CD4-positive, alpha-beta T cell treated with Interleukin-6 for 4 hours (primary cell): ENCODE measurements at places on chromosomes 5 and 9.
A peak's percentile ranks its signal among the peaks of the same experiment; 100 is the strongest.

DNA sequence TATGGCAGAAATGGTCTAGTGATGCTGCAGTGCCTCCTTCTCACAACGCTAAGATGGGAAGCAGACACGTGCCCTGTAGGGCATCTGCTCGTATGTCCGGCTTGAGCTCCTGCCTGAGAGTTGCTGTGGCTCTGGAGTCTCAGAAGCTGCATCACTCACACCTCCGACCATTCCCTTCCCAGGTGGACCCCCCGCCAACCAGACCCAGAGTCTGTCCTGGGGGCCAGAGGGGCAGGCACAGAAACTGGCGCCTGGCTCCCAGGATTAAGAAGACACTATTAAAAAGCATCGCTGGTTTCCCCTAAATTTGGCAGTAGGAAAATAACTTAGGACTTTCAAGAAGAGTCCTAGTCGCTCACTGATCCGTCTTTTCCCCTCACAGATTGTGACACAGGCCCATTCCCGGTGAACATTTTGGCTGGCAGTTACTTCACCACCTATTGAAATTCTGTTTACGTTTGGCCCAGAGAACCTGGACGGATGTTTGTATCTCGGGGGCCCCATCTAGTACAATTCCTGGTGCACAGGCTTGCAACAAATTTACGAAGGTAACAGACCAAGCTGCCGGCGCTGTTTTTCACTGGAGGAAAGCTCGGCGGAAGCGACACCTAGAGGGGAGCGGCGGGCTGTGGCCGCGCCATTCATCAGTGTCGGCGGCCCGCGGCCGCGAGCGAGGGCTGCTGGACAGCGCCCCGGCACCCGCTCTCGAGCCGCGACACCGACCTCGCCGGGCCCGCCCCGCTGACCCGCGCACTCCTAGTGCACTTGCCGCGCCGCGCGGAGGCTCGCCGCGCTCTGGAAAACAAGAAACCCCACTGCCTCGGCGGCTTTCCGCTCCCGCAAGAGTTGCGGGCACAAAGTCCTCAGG is 1.6 kb downstream of the FSTL4 start:
- DNase-seq, result peak; percentile 24

- DNase-seq, result no peak
These were observed 279.7 kb downstream of the EBF1 start for GRCh38 chr5:158819840-158820620.

DNA sequence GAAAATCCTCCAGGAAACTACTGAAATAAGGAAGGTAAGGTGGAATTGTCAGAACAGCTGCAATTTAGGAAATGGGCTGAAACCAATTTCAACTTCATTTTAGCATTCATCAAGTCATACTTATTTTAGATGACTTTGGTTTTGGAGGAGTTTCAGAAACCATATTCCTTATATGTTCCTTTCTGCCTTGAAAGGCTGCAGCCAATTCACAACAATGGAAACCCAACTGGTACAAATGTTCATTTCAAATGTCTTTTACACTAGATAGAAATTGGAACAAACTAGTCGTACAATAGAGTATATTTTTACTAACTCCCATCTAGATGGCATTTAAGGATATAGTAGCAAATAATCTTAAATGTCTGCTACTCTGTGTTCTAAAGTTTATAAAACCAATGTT is 82.6 kb upstream of the ANKH start:
- no peak for DNase-seq

- no peak for DNase-seq
These were observed at the start of gene C7 for GRCh38 chr5:40909264-40909663. TSS of gene C7 (plus strand) at chr5:40909497. CDS start at chr5:40909611, 114 bp downstream.

DNA sequence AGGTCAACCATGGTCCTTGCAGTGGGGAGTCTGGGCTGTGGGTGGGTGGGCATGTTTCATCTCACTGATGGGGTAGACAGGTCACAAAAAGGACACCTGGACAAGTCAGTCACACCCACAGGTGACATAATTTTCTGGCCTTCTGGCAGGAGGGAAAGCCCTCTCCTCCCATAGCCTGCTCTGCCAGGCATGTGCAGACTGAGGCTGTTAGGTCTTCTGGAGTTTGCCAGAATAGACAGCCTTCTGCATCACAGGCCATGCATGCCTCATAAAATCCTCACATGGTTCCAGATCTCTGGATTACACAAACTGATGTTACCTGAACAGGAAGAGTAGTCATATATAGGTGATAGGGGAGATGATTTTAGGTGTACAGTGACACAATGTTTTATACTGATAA is 49.1 kb downstream of the ARHGAP26 start:
- no peak for DNase-seq

DNA sequence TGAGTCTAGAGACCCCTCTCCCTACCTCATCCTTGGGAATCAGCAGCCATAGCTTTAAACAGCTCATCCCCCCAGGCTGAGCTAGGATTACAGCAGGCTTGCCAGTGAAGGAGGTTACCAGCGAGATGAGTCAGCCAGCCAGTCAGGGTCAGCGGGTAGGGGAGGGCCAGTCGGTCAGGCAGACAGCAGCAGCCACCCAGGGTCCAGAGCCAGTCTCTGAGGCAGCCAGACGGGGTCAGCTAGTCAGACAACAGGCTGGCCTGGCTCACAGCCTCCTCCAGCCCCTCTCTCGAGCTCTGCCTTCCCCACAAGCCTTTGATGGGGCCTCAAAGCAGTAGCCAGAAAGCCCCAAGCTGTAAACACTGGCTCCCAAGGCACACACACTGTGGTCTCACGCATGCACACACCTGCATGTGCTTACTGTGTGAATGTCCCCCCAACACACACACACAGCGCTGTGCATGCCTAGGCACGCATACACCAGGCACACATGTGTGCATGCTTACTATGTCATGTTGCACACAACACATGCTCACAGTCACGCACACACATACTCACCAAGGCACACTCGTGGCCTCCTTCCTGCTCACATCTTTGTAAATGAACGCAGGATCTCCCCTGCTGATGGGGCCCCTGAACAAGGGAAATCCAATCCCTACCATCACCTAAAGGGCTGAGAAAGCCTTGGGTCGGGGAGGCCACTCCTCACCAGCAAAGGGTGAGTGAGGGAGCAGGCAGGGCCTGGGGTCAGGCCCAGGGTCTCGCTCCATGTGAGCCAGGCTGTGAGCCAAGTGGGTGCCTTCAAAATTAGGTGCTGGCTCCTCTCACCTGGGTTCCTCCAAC is 28.2 kb upstream of the CPLX2 start:
- no peak for DNase-seq

GRCh38 chr9:74985041-74985440 is 32.3 kb upstream of the C9orf40 start:
- no peak for DNase-seq

DNA sequence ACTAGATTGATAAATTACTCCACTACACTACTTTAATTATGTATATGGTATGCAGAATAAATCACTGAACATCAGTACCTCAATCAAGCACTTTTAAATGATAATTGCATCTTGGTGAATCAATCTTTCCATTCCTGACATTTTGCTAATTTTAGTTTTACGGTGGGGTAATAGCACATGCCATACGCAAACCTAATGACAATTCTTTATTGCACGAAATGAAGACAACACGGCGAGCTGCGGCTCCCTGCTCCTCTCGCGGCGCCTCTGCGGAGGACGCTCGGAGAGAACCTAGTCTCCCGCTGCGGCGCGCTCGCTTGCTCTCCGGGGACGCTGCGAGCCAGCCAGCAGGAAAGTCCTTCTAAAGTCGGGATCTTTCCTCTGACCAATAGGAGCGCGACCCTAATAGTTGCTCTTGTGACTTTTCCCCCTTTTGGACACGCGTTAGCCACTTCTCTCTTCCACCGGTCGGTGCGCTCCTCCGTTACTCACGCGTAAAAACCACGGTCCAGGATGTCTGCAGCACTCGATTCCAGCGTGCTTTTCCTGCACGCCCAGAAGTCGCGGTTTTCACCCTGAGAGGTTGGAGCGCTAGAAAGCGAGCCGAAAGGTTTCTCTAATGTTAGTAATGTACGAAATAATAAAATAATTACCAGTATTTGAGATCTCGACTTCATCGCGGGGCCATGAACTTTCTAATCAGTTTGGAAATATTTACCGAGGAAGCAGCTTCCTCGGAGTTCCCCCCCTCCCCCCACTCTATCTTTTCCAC is 1.0 kb upstream of the MEF2C start:
- no peak for DNase-seq

DNA sequence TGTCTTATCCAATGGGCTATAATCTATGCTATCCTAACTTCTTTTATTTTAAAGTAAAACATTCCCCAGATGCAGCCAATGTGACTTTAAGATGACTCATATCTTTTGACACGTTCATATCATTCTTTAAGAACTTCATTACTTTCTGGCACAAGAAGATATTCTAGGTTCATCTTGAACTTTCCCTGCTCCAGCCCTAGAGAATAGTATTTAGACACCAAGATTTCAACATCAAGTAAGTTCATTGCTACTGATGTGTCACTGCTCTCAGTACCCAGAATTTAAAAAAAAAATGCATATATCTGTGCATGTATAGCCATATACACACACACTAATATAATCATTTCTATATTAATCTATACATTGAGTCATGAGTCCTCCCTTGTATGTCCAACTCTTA is 175.2 kb downstream of the SAXO1 start:
- no peak for DNase-seq

DNA sequence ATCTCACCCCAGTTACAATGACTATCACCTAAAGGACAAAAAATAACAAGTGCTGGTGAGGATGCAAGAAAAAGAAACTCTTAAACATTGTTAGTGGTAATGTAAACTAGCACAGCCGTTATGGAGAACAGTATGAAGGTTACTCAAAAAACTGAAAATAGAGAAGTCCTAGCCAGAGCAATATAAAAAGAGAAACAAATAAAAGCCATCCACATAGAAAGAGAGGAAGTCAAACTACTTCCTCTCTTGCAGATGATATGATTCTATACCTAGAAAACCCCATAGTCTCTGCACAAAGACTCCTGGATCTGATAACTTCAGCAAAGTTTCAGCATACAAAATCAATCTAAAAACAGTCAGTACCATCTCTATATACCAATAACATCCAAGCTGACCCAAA is 221.5 kb upstream of the FAM174A start:
- no peak for DNase-seq

GRCh38 chr9:99062549-99062948 is 42.4 kb upstream of the TGFBR1 start:
- DNase-seq, result no peak

DNA sequence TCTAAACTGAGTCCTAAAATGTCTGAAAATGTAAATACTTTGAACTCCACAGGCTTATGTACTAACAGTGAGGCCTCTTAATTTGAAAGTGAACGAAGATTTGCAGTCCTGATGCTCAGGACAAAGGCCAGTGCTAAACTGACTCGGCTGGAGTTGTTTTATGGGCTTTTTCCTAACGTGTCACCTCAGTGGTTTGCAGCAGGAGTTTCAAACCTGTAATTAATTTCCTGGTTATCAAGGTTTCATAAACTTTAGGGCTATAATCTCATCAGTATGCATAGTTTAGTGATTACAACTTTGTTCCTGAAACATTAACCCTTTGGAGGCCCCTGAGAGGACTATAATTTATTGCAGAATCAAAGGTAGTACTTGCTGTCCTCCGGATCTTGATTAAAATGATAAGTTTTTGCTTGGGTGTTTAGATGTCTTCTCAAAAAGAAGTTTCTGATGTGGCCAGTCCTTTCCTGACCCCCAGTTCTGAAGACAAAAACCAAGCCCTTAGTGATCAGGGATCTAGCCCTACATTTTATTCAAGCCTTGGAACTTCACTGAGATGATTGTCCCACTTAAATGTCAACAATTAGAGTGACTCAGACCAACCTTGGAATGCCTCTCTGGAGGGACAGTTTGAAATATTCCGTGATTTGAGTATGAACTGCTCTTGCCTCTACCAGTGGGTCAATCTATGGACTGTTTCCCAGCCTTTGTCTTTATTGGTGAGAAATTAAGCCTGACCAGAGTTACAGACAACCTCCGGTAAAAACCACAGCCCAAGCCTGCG is 11.1 kb upstream of the S100Z start:
- DNase-seq, result no peak

- no peak for DNase-seq
These were observed 436.5 kb downstream of the KIAA0825 start for GRCh38 chr5:94181895-94182294.

- DNase-seq, result no peak
These were observed 404.9 kb downstream of the CDK5RAP2 start for GRCh38 chr9:120175031-120175430.

DNA sequence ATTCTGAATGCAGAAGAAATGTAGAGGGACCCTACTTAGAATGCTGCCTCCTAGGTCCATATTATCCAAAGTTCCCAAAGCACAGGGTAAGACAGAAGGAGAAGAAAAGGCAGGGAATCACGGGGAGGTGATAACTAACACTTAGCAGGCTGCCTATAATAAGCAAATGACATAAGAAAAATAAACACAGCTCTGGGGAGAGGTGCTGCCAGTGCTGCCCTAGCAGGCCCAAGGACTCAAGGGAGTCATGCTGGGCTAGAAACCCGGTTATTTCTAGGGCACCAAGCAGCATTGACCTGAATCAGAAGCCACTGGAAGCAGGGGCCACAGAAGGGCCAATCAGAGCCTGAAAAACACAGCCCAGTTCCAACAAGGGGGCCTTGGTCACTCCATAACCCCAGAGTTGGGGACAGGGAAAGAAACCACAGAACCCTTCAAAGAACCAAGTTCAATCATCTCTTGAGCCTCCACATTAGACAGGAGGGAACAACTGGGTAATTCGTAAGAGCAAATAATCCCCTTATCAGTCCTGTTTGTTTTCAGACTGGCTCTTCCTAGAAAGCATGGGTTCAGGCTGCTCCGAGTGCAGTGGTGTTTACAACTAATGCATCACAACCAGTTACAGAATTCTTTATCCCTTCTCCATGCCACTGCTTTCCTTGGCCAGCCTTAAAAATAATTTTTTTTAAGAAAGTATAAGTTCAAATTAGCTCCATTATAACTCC is 24.0 kb downstream of the NRG2 start:
- DNase-seq, result no peak

DNA sequence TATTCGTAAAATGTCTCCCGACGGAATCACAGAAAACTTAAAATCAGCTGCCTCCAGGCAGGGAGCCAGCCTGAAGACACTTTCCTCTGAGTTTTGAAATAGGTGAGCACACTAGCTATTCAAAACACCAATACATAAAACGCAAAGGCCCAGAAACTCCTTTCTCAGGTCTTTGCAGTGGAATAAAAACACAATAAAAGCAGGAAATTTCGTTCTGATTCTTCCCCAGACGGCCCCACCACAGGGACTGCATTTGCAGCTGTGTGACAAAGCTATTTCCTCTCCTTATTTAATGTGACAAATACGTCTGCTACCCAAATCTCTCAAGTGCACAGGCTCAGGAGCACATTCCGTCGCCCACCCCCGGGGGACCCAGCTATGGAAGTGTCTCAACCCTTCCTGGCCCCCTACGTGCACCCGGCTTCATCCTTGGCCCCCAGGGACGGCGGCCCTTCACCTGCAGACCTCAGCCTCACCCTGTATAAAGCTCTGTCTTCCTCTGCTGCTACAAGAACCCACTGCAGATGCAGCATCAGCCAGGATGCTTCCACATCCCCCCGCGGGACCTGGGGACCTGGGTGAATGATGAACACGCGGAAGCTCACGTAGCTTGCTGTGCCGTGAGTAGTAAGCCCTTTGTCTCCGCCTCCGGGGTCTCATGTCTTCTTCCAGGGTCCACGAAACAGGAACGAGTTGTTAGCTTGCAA is 24.9 kb downstream of the AHRR start:
- peak; percentile 26 for DNase-seq

GRCh38 chr9:74821636-74822035 is 66.1 kb downstream of the TRPM6 start:
- DNase-seq, result no peak

GRCh38 chr9:16848179-16848578 is 22.3 kb downstream of the BNC2 start:
- no peak for DNase-seq
